HS-5 (cell line): ENCODE measurements at places on chromosomes 7 and 10.

- no peak for DNase-seq
These were observed 71.8 kb upstream of the PPIF start for GRCh38 chr10:79275431-79275851.

DNA sequence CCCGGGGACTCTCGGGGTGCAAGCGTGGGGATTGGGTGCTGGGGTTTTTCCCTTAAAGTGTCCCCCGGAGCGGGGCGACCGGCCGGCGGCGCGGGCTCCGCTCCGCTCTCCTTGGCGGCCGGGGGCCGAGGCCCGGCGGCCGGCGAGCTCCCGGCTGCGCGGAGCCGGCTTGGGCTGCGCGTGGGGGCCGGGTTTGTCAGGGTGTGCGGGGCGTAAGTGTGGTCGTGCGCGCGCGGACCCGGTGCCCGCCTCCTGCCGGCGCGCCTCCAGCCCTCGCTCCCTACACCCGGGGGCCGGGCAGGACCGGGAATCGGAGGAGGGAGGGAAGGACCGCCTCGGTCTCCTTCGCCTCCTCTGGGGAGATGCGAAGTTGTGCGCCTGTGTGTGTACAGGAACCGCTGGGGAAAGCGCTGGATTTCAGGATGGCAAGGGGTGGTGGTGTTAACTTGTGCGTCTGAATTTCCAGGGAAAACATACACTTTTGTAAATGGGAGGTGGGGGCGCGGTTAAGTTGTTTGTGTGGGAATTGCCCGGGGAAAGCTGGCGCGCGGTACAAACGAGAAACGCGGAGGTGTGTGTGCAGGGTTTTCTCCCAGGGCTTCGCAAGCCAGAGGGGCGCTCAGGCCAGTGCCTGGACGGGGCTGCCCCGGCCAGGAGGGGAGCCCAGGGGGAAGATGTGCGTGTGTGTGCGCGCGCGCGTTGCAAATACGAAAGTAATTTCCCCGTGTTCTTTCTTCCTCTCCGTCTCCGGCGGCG is 737 bp downstream of the ZMIZ1 start:
- no peak for DNase-seq

- no peak for DNase-seq
These were observed 5.4 kb upstream of the PFKFB3 start for GRCh38 chr10:6197321-6197720.

GRCh38 chr10:59242057-59242456 is 65.6 kb downstream of the PHYHIPL start:
- DNase-seq = no peak

DNA sequence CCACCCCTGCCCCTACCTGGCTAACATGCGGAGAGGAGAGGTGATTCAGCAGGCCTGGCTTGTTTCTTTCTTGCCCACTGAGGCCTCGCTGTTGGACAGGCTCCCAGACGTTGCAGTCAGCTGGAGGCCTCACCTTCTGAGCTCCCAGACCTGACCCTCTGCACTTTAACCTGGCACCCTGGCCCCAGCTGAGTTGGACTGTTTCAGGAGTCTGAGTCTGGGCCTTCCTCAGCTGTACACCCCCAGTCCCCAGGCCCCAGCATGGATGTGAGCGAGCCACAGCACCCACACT is 35.0 kb downstream of the UNC5B start:
- no peak for DNase-seq

- no peak for DNase-seq
These were observed 14.5 kb upstream of the LRRC4 start for GRCh38 chr7:128045766-128046165.

DNA sequence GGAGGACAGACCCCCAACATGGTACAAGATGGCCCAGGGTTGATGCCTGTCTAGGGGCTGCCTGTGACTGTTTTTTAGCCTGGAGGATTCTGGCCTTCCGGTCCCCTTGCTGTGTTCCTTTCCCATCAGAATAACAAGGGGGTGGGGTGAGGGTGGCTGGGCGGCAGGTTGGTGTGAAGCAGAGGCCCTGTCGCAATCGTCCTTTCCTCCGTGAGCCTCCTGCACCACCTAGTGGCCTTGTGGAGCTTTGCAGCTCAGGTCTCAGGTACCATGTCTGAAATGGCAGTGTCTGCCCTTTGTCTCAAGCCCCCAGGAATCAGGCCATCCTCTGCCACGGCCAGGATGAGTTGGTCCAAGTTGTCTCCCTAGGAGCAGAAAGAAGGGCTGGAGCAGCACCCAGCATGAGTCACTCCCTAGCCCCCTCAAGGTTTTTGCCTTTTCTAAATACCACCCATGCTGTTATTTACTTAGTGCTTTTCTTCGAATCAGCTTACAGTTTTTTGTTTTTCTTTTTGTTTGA is 24.2 kb downstream of the TACR2 start:
- DNase-seq = no peak

DNA sequence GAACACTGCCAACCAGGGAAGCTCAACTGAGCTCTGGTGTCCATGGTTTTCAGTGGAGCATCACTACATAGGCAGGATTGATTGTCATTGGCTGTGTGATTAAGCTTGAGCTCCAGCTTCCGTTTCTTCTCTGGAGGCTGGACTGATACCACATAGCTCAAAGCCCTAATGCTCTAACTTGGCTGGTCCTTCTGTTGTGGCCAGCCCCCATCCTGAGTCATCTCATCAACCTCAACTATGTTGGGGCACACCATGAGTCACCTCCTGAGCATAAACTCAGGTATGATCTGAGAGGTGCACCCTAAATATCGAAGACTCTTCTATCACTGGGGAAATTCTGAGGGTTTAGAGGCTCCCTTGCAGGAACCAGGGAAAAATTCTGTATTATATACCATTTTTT is 114.5 kb upstream of the INHBA start:
- peak; percentile 65 for DNase-seq

GRCh38 chr10:102115775-102116174 is 4.4 kb downstream of the LDB1 start:
- DNase-seq = no peak

DNA sequence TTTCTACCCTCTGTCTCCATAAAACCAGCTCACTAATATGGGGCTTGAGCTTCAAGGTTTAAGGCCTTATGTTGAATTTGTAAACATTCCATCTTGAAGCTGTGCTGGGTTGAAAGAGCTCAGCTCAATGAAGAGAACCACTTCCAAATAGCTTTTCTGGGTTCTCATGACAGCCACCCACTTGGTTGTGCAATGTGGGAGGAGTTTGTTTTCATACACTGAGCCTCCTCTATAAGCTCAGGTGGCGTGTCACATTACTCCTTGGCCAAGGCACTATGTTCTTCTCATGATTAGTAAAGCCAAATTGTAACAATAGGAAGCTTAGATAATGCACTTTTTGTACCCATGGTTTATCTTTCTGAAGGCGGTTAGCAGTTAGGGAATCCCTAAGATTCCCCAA is 265.6 kb downstream of the PTEN start:
- no peak for DNase-seq

DNA sequence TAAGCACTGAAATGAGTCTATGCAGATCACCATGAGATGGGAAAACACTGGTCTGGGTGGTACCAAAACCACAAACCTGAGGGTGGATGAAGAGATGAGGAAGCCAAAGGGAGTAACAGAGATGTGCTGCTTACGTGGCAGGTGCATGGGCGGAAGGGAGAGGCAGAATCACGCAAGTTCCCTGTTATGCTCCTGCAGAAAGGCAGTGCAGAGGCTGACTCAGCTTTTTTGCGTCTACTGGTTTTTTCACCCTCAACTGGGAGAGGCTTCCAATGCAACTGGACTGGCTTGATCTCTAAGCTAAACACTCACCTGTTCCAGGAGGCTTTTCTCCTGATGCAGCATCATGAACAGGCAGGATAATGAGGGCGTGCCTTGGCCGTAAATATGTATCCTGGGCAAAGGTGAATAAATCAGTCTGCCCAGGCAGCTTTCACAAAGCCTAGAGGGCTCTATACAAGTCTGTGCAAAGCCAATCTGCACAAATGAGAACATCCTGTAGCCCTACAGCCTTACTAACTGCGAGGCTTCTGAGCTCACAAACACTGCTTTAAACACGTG is 95.4 kb upstream of the AFAP1L2 start:
- DNase-seq = no peak

DNA sequence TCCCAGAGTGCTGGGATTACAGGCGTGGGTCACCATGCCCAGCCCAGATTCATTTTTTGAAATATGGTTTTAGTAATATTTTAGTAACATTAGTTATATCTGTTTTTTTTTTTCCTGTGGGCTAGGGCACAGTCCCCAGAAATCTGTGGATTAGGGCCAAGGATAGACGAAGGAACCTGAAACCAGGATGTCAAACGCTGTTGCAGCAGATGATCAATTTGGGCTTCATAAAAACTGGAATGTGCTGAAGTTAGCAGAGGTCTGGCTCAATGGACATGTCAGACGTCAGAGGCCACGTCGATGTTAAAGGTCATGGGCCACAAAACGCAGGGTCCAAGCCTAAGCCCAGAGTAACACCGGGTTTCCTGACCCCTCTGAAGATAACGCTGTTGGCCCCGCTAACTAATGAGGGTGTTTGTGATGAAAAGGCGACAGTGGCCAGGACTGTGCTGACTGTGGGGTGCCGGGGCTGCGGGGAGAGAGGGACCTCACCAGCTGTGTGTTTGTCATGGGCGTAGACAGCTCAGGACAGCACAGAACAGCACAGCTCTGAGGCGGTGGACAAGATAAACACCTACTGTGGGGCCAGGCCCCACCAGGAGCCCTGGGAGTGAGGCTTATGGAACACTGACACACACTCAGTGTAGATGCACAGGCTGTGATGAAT is 23.8 kb upstream of the GTPBP4 start:
- no peak for DNase-seq

- no peak for DNase-seq
These were observed at the start of gene SH2B2 for GRCh38 chr7:102286237-102287110. SH2B2 (plus strand) TSS chr7:102286868; CDS start chr7:102300551, 13,683 bp downstream.

DNA sequence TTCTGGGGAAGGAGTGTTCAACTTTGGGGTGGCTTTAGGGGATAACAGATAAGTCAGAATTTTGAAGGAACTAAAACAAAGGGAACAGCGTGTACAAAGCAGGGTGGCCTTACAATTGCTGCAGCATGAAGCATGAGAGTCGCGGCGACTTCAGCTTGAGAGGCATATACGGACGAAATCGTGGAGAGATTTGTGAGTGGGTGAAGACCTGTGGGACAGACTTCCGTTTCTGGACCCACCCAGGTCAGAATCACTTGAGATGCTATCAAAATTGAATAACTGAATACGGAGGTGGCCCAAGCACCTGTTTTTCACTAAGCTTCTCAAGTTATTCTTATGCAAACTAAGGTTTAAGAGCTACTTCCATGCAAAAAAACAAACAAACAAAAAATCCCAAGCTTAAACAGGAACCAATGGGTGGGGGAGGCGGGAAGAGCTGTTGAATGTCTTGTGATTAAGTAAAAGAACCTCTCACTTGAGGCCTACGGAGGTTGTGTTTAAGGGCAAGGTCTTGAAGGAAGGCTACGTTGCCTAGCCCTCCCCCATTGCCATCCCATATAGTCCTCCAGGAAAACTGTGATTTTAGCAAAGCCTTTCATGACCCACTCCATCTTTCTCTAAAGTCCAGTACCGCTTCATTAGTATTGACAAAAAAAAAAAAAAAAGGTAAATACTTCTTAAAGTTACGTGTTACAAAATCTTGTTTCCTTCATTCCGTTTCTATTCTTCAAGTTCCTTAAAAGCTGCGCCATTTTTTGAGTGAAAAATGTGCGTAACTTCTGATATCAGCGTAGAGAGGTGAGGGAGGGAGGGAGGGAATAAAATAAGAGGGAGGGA is 1.3 kb upstream of the TRIM24 start:
- DNase-seq = no peak

DNA sequence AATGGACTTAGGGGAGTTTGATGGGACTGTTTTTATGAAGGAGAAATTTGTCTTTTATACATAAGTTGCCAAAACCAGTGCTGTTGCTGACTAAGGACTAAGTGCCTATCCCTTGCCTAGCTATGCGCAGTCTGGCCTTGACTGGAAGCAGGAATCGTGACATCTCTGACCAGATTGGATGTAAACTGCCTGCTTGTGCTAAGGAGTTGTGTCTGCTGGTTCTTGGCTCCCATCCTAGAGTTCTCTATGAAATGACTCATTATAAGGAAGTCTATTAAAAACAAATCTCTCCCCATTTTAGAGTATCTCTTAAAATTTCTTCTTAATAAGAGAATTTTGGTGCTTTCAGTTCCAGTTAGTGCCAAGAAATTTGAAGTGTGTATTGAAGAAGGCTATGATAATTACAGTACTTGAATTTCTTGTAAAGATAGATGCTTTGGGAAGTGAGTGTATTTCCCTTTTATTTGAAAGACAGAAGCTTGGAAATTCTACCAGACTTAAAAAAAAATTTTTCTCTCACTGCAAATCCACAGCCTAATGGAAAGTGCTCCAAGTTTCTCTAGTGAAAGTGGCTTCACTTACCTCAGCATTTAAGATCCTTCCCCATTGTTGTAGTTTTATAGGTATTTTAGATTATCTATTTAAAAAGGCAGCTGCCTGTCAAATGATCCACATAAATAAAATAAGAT is 77.6 kb downstream of the BICC1 start:
- DNase-seq = peak; percentile 48

DNA sequence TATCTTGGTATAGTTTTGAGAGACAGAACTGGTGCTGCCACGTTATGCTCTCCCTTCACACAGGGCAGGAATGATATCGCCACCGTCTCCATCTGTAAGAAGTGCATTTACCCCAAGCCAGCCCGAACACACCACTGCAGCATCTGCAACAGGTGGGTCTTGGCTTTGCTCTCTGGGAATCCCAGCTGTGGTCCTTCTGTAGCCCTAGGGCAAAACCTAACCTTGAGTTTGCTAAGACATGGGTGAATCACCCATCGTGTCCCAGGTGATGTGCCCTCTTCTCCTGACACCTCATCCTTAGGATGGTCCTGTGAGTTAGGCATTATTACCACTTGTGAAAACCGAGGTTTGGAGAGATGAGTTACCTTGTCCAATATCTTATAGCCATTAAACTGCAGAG is 6.4 kb downstream of the ZDHHC16 start:
- no peak for DNase-seq

DNA sequence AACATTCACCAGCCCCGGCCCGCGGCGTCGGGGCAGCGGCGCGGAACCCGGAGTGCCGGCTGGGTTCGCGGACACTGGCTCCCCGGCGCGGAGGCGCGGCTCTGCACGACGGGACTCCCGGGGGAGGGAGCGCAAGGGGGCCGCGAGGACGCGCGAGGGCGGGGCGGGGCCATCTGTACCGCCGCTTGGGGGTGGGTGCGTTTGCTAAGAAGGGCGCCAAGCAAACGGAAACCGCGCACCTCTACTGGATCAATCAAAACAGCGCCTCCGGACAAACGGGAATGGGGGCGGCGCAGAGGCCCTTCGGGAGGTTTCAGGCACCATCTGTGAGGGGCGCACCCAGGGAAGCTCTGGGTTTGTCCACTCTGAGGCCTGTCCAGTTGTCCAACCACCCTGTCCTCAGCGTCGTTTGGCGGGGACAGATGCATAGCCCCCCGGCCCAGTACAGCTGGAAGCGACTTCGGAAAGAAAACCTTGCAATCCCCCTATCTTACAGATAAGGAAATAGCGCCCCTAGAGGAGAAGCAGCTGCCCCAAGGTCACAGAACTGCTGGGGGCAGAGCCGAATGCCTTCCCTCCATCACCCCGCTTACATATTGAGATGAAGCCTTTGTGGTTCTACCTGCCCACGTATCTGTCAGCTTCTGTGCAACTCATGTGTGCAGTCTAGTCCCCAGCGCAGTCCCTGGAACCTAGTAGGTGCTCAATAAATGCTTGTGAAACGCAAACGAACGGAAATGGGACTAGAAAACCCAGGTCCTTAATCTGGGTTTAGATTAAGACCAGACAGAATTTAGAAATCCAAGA is 10.7 kb upstream of the SLIT1 start:
- DNase-seq = peak; percentile 19

GRCh38 chr10:70503776-70504175 is 25.2 kb downstream of the PALD1 start:
- no peak for DNase-seq
